Left ventricle myocardium superior (tissue), 1 donor: ENCODE measurements at places on chromosomes 4 and X.

DNA sequence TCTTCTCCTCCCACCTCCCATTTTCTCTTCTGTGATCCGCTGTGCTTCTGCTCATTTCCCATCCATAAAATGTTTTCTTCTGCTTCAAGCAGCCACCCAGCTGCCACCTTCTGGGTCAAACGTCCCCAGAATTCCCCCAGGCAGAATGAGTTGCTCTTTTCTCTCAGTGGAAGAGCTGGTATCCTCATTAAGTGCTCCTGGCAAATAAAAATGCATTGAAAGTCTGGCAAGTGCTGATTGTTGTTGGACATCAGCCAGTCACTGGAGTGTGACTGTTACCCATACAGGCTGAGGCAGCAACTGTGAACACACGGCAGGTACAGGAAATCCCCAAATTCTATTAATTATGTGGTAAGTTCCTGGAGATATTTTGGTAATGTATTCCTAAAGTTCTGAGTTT is 52.6 kb downstream of the LIMCH1 start:
- no peak for DNase-seq

- DNase-seq = no peak
Observed at GRCh38 chr4:21757248-21757647, 191.3 kb downstream of the KCNIP4 start.

- no peak for DNase-seq
Observed at GRCh38 chrX:110425222-110426154, 66.8 kb downstream of the RTL9 start.

GRCh38 chrX:151039351-151039750 is 56.2 kb downstream of the HMGB3 start:
- no peak for DNase-seq

- DNase-seq = no peak
Observed at GRCh38 chrX:136493011-136493410, 4.4 kb upstream of the HTATSF1 start.

DNA sequence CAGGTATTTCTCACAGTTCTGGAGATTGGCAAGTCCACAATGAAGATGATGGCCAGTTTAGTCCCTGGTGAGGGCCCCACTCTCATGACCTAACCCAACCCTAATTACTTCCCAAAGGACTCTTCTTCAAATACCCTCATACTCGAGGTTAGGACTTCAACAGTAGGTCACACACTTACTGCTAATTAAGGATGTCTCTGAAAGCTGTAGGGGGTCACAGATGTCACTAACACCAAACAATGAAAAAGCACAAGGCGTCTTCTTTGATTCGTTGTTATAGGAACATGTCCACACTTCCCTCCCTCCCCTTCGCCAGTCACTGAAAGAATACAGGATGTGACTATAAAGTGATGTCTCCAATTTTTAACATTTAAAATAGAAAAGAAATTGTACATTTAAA is 309.7 kb downstream of the PACRGL start:
- DNase-seq = no peak

GRCh38 chr4:11297627-11298026 is 131.1 kb downstream of the HS3ST1 start:
- DNase-seq = no peak

DNA sequence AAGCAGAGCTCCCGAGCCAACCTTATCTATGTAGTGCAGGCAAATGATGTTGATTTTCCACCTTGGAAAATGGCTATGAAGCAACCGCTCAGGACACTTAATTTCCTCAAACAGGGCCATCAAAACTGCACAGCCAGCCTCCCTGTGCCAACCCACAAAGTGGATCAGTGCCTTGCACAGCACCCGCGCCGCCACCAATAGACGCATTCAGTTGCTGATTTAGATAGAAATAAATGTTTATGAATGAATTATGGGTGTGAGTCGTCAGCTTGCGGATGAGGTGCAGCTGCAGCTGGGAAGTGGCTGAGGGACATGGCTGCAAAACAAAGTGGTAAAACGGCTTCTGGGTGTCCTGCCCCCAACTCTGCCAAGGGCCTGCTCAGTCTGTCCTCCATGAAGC is 47.0 kb downstream of the SOD3 start:
- no peak for DNase-seq

GRCh38 chr4:89739311-89739988 is 97.5 kb downstream of the SNCA start:
- no peak for DNase-seq

- DNase-seq = no peak
Observed at GRCh38 chr4:99754756-99755155, 61.9 kb upstream of the DAPP1 start.

DNA sequence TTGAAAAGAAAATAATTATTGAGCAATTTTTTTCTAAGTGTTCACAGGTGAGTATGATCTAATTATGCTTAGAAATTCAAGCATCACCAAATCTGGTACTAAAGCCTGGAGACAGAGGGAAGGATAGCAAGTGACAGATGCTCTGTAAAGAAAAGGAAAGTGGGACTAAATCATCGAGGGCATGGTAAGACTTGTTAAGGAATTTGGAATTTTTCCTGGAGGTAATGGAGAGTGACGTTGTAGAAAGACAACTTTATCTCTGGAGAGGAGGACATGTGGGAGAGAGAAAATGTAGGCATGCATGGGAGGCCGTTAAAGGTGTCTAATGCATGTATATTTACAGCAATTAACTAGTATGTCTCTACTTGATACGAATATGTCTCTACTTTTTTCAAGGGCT is 333.2 kb upstream of the ATOH1 start:
- DNase-seq = no peak

- DNase-seq = no peak
Observed at GRCh38 chr4:1900087-1900433, 28.9 kb downstream of the NSD2 start.

DNA sequence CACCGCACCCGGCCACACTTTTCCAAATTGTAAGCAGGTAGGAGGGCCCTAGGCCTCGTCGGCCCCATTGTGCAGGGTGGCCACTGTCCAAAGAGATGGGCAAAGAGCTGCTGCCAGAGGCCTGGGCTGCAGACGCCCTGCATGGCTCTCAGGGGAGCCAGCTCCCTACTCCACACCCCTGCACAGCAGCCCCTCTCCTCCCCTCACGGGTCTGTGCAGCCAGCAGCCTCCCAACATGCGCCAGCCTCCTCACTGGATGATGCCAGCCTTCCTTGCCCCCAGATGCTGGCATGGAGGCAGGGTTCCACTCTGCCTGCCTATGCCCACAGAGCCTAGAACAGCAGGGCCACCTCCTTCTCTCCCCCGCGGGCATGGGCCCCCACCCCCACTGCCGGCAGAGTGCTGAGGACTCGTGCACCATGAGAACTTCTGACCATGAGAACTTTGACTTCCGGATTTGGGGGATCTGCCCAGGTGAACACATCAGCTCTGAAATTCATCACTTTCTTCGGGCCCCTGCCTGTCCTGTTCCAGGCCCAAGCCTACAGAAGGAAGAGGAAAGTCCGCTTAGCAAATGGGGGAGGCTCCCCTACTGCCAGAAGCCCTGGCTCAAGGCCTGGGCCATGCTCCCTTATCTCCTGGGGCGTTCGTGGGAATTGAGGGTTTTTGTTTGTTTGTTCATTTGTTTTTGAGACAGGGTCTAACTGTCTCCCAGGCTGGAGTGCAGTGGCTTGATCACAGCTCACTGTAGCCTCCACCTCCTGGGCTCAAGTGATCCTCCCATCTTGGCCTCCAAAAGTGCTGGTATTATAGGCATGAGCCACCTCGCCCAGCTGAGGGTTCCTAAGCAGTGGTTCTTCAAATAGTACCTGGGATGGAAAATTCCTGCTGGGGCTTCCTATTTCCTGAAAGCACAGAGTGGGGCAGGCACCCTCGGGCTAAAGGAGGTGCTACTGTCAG is 8.0 kb downstream of the IRAK1 start:
- no peak for DNase-seq

- DNase-seq = no peak
Observed at GRCh38 chrX:574830-575229, 55.8 kb upstream of the SHOX start.

DNA sequence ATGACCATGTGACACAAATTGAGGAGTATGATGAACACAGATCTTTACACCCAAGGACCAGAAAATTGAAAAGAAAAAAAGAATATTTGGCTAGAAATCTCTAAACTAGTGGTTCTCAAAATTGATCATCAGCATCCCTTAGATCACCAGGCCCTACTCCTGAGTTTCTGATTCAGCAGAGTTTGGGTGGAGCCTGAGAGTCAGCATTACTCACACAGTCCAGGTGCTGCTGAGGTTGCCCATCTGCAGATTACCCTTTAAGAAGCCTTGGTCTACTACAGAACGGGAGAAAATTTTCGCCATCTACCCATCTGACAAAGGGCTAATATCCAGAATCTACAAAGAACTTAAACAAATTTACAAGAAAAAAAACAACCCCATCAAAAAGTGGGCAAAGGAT is 182.8 kb downstream of the MOSPD2 start:
- DNase-seq = no peak

DNA sequence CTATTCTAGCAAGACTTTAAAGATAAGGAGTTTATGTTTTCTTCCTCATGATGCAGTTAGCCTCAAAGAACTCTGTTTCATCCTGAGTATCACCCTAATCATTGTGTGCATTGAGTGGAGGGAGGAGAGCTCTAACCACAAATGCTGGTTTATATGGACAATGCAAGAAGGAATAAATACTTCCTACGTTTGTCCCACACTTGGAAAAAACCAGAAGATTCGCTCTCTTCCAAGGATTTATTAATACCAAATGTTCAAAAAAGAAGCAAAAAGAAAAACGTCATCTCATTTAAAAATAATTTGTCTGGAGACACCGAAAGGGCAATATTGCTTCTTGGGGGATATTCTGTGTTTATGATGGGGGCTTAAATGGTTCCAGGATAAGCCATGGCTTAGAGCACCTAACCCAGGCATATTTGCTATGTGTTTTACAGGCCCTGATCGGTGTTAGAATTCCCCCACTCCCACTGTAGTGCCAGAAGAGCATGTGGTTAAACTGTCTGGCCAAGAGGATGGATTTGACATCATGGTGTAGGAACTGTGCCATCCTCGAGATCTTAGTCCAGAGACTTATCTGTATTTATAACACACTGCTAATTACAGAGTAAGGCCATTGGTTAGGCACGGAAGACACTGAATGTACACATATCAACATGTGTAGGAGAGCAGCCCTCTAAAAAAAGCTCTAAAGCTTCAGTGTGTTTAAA is 227.2 kb downstream of the ANK2 start:
- no peak for DNase-seq

DNA sequence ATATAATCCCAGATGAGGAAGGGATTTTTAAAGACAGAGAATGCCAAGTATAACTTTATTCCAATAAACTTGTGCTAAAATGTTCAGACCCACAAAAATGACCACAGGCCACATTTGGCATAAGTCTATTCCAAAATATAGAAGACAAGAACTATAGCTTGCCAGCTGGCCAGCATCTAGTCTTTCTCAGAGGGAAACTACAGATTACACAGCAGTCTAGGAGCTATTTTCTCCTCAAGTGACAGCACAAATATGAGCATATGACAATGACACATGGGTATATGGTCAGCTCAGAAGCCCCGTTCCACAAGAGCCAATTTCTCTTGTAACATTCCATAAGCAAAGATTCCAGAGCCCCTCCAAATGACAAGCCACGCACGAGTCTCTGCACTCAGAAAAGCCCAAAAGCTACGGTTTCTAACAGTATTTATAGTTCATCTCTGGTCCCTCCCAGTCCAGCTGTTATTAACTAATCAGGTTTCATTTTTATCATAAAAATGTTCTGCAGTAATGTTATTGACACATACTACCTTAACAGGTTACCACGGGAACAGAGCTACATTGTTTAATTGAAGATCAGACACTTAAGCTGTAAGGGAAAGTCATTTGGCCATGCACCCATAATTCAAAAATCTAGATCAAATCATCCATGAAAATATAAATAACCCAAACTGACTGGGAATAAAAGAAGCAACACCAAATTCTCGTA is 70.3 kb downstream of the RAB28 start:
- DNase-seq = no peak

DNA sequence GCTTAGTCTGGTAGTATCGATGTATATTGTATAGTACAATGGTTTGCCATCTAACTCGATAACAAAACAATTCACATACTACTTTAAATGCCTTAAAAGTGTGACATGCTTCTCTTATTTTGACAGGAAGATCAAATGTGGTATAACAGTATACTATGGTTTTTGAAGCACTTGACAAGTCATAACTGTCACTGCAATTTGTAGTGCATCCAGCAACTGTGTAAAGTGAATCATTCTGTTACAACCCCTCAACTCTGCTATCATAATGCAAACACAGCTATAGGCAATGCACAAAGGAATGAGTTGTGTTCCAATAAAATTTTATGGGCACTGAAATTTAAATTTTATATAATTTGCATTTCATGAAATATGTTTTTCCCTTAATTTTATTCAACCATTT is 14.0 kb downstream of the RAP1GDS1 start:
- DNase-seq = no peak

GRCh38 chr4:101027721-101028120 is 319.6 kb downstream of the PPP3CA start:
- DNase-seq = no peak

DNA sequence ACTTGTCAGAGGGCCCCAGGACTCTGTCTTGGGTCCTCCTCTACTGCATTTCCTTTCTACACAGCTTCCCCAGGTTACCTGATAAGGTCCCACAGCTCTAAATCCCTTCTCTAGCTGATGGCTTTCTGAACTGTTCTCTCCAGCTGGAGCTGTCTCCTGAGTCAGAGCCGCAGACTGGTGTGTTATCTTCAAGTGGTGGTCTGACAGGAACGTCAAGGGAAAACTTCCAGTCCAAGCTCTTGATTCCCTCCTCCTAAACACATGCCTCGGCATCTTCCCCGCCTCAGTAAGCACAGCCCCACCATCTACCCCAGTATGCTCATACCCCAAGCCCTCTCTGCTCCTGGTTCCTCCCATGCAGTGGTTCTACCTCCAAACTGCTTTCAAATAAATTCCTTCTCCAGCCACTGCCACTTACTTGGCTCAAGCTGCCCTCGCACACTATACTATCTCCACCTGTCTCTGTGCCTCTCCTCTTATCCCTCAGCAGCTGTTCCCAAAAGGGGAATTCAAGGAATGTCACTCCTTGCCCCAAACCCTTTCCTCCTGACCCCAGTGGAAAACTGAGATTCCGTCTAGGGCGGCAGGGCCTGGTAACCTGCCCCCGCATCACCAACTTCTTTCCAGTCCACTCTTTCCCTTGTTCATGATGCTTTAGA is 17.2 kb upstream of the CENPU start:
- DNase-seq = no peak

- DNase-seq = no peak
Observed at GRCh38 chrX:131782646-131783045, 238.8 kb downstream of the OR13H1 start.

- no peak for DNase-seq
Observed at GRCh38 chrX:378443-378842, 8.3 kb downstream of the PPP2R3B start.

DNA sequence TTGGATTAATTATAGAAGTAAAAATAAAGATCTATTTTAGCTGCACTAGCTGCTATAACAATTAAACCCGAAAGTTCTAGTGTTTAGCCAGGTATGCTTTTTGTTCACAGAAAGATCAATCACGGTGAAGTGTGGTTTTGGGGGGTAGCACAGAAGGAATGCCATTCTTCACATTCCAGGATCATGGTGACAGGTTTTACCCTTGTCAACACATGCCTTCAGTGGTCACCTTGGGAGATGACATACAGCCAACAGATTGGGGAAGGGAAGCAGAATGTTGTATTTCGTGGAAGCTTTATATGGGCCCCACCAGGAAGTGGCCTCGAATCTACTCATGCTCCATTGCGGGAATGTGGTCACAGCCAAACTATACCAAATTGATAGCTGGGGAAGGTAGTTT is 753.6 kb downstream of the RAPGEF2 start:
- no peak for DNase-seq
